Daoy (cell line): ENCODE measurements at places on chromosomes 13 and 19. TPM values are rescaled to one million over a fixed set of nuclear protein-coding genes. Genes with fewer than 3 reads are reported as not detected.

DNA sequence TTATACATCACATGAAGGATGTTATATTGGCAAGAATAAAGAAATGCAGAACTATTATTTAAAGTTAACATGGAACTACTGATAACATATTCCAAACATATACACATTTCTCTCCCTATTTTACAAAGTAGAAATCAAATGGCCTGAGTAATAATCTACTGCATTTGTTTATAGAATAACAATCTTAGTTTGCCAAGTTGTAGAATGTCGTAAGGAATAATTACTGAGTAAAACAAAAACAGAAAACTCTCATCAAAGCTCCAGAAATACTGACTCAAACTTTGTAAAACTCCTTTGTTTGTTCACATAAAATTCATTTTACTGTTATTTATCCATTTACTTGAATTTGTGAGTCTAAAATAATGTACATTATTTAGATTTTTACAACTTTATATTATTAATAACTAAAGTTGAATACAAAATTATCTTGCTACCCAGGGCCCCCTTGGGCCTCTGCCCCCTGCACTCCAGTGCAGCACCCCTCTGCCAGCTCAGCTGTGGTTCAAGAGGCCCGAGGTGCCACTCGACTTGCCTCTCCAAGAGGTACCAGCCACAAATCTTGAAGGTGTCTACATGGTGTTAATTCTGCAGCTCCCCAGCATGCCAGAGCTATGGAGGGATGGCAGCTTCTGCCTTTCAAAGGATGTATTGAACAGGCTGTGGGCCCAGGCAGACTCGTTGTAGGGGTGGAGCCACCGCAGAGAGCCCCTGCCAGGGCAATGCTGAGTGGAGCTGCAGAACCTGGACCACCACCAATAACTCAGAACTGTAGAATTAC lies 2819.7 kb downstream of the PCDH9 start:
- no peak for DNase-seq

DNA sequence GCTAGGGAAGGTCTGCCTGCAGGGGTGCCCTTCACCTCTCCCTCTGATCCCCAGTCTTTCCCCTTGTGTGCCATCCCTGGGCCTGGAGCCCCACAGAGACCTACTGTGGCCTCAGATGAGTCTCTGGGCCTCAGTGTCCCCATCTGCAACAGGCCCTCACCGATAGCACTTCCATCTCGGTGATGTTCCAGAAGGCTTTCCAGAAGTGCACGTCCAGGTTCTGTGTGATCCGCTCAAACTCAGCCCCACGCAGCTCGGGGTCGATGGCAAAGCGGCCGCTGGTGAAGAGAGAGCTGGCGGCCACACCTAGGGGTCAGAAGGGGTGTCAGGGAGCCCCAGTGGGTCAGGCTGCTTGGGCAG lies 17.7 kb upstream of the CNFN start:
- no peak for DNase-seq

DNA sequence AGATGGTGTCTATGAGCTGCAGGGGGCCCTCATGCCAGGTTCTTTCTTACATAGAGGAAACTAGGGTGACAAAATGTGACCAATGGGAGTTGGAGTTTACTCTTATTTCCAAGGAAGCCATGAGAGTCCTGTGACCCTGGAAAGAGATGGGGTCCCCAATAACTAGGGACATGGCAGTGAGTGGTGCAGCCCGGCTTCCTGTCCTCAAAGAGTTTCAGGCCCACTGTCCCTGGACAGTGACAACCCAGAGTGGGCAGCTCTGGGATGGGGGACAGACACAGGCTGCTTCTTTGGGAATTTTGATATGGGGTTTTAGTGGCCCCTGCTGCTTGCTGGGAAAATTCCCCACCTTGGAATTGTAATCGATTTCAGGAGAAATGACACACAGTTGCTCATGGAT lies 8.4 kb upstream of the IGFL1 start:
- no peak for DNase-seq

Gene COMMD6
- total RNA-seq, result 112 and 130 TPM in 2 replicates

GRCh38 chr13:83881917-83882605 lies at the start of gene SLITRK1:
TSS of gene SLITRK1 (minus strand) at chr13:83882474. CDS start at chr13:83881507, 967 bp downstream.
- DNase-seq, result peak; percentile 1
